Activated naive CD8-positive, alpha-beta T cell treated with anti-CD3 and anti-CD28 coated beads for 36 hours (primary cell): ENCODE measurements at places on chromosomes 5 and 9. TPM values are rescaled to one million over a fixed set of nuclear protein-coding genes. Genes with fewer than 3 reads are reported as not detected.

GRCh38 chr9:121914604-121915303 is 178.4 kb downstream of the TTLL11 start:
- H3K4me1 ChIP-seq: no peaks in the 10 kb centered on the region
- no peak overlapping the region for H3K27ac ChIP-seq
- no peak for DNase-seq
- no peaks in the 10 kb centered on the region for H3K36me3 ChIP-seq
- no peak overlapping the region for H3K4me3 ChIP-seq

- no peak overlapping the region for H3K4me3 ChIP-seq
- peaks cover 19% of the 10 kb centered on the region for H3K4me1 ChIP-seq
- no peak for DNase-seq
- no peaks in the 10 kb centered on the region for H3K36me3 ChIP-seq
- peaks cover 22% of the 10 kb centered on the region for H3K27me3 ChIP-seq
These were observed 2.0 kb downstream of the ENHO start for GRCh38 chr9:34520505-34521385.

GRCh38 chr9:115850548-115851304 is 302.9 kb upstream of the PAPPA start:
- no peaks in the 10 kb centered on the region for H3K4me1 ChIP-seq
- H3K36me3 ChIP-seq: no peaks in the 10 kb centered on the region

- peak; percentile 55 for DNase-seq
- H3K27me3 ChIP-seq: peaks cover 18% of the 10 kb centered on the region
- H3K4me3 ChIP-seq: peak overlapping the region; percentile 15
- peaks cover 45% of the 10 kb centered on the region for H3K4me1 ChIP-seq
These were observed 128.0 kb upstream of the IL12B start for GRCh38 chr5:159458217-159458711.

DNA sequence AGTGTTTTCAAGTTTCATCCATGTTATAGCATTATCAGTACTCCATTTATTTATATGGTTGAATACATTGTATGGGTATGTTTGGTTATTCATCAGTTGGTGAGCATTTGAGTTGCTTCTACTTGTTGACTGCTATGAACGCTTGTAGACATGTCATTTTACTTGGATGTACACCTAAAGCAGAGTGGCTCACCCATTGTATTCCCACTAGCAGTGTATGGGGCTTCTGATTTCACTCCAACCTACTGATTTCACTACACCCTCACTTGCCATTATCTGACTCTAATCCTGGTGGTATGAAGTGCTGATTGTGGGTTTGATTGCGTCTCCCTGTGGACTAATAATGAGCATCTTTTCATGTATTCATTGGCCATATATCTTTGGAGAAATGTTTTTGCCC is 9.5 kb downstream of the NPM1 start:
- H3K27ac ChIP-seq: peak overlapping the region; percentile 31
- peaks cover 82% of the 10 kb centered on the region for H3K36me3 ChIP-seq
- peaks cover 67% of the 10 kb centered on the region for H3K4me1 ChIP-seq
- no peak for DNase-seq
- H3K4me3 ChIP-seq: peak overlapping the region; percentile 14
- H3K27me3 ChIP-seq: no peaks in the 10 kb centered on the region

- DNase-seq: no peak
- H3K27ac ChIP-seq: no peak overlapping the region
- H3K4me3 ChIP-seq: no peak overlapping the region
These were observed 48.2 kb downstream of the NKD2 start for GRCh38 chr5:1056611-1057484.

- H3K36me3 ChIP-seq: no peaks in the 10 kb centered on the region
- H3K27me3 ChIP-seq: no peaks in the 10 kb centered on the region
- no peak overlapping the region for H3K4me3 ChIP-seq
- H3K4me1 ChIP-seq: no peaks in the 10 kb centered on the region
- no peak for DNase-seq
- H3K27ac ChIP-seq: no peak overlapping the region
These were observed 105.9 kb downstream of the KCNN2 start for GRCh38 chr5:114467729-114468128.

- no peak overlapping the region for H3K4me3 ChIP-seq
- no peak overlapping the region for H3K27ac ChIP-seq
- H3K27me3 ChIP-seq: no peaks in the 10 kb centered on the region
- H3K36me3 ChIP-seq: peaks cover 9% of the 10 kb centered on the region
- no peak for DNase-seq
These were observed 213.0 kb downstream of the FBXL17 start for GRCh38 chr5:108168915-108169314.

- H3K4me1 ChIP-seq: no peaks in the 10 kb centered on the region
- DNase-seq: no peak
- H3K27me3 ChIP-seq: no peaks in the 10 kb centered on the region
- no peaks in the 10 kb centered on the region for H3K36me3 ChIP-seq
These were observed 18.4 kb downstream of the GADD45G start for GRCh38 chr9:89622933-89623861.

- no peak for DNase-seq
- H3K27ac ChIP-seq: no peak overlapping the region
These were observed 131.3 kb downstream of the MVB12B start for GRCh38 chr9:126457890-126458289.

DNA sequence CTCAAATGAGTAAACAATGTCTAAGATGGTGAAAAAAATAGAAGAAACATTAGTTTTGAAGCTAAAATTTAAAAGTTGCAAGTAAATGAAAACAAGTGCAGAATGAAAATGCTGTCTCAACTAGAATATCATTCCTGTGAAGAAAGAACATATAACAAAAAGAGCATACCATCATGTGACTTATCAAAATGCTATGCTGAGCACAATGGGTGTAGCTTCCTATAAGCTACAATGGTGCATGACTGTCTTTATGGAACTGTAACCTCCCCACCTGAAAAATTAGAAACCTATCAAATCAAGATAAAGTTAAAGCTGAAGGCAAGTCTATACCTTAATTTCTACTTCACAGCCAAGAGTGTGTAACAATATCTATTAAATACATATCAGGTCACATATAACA is 192.0 kb downstream of the AP3B1 start:
- H3K36me3 ChIP-seq: peaks cover 32% of the 10 kb centered on the region
- H3K4me1 ChIP-seq: no peaks in the 10 kb centered on the region
- no peak overlapping the region for H3K27ac ChIP-seq
- H3K27me3 ChIP-seq: no peaks in the 10 kb centered on the region
- DNase-seq: no peak

GRCh38 chr9:104104360-104104759 is 10.3 kb downstream of the SMC2 start:
- peaks cover 44% of the 10 kb centered on the region for H3K36me3 ChIP-seq
- H3K27ac ChIP-seq: no peak overlapping the region
- H3K4me3 ChIP-seq: no peak overlapping the region
- DNase-seq: no peak
- no peaks in the 10 kb centered on the region for H3K4me1 ChIP-seq

GRCh38 chr9:91006046-91006445 is 204.4 kb downstream of the SYK start:
- H3K4me3 ChIP-seq: no peak overlapping the region
- no peak overlapping the region for H3K27ac ChIP-seq
- DNase-seq: no peak
- no peaks in the 10 kb centered on the region for H3K36me3 ChIP-seq
- H3K4me1 ChIP-seq: peaks cover 1% of the 10 kb centered on the region

DNA sequence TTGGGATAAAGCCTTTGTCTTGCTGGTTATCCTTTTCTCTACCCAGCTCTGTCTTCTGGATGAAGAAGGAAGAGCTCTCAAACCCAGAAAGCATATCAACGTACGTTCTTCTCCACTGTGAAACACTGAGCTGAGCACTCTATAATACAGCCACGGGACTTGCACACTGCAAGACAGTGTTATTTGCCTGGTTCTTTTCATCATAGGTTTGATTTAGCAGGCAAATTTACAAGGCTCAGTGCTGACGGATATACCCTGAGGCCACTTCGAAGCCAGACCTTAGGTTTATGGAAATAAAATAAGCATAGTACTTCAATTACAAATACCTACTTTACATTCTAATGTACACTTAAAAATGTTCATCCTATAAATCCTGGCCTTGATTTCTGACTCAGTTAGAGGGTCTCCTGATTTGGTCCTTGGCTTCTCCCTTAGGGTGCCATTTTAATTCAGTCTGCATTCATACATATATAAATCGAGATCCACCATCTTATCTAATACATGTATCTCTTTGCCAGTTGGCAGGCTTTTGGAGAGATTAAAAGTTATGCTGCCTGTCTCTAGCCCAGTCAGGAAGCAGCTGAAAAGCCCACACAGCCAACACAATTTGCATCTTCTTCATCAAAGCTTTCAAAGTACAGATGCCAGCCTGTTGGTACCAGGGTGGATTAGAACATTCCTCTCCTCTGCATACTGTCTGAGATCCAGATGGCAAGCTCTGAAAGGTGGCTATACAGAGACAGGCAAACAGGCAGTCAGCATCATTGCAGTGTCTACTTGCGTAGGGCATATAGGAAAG is 194.4 kb downstream of the DEPDC1B start:
- H3K4me1 ChIP-seq: no peaks in the 10 kb centered on the region
- DNase-seq: no peak
- H3K27me3 ChIP-seq: no peaks in the 10 kb centered on the region

Gene PCDHA1
- total RNA-seq: not detected

Gene KCTD16
- 0.31 TPM for total RNA-seq

Gene GABRA6
- not detected for total RNA-seq

Gene PCDHGA12
- total RNA-seq: 0.08 TPM
